Temporal lobe (tissue), 4 donors: ENCODE measurements at places on chromosomes 7 and 10. TPM values are rescaled to one million over a fixed set of nuclear protein-coding genes. Genes with fewer than 3 reads are reported as not detected.

Gene STRIP2
- 9.6 TPM for total RNA-seq

Gene AGR3
- total RNA-seq = not detected

Gene TAS2R4
- total RNA-seq = 3.4 TPM

Gene TRPV5
- not detected for total RNA-seq

Gene HERC4
- total RNA-seq = 66.4 TPM
